ENCODE measurements at places on chromosomes 4 and X. TPM values are rescaled to one million over a fixed set of nuclear protein-coding genes. Genes with fewer than 3 reads are reported as not detected.

STPG2 gene
- 0.17 TPM for total RNA-seq

RAPGEF2 gene
- 38.3 TPM for total RNA-seq

SCARB2 gene
- 28.6 TPM for total RNA-seq

PQBP1 gene
- total RNA-seq = 66.7 TPM

CLDN22 gene
- total RNA-seq = not detected

PRKG2 gene
- total RNA-seq = 0.55 TPM
